ENCODE measurements at places on chromosomes 16 and 17. TPM values are rescaled to one million over a fixed set of nuclear protein-coding genes. Genes with fewer than 3 reads are reported as not detected.

Gene CD300C
- total RNA-seq: not detected

Gene SLFN5
- total RNA-seq: 30.9 TPM

Gene PLLP
- total RNA-seq: 0.15 TPM

Gene MARVELD3
- total RNA-seq: not detected

Gene ZSCAN10
- not detected for total RNA-seq

Gene CEP295NL
- 0.30 TPM for total RNA-seq

Gene BRIP1
- 7.4 TPM for total RNA-seq

Gene PRAC2
- total RNA-seq: not detected

Gene CRAMP1
- total RNA-seq: 6.6 TPM

Gene PLXDC1
- total RNA-seq: under 0.01 TPM

Gene C16orf86
- total RNA-seq: 3.5 TPM

Gene CPNE7
- 34.2 TPM for total RNA-seq

Gene CARHSP1
- total RNA-seq: 221 TPM

Gene ITGB3
- 2.8 TPM for total RNA-seq

Gene CCL16
- total RNA-seq: not detected
